Nephron progenitor cell (in vitro differentiated cells): ENCODE measurements at places on chromosomes 13 and 19.

GRCh38 chr13:108813587-108814170 lies 184.3 kb downstream of the MYO16 start:
- DNase-seq, result no peak

- no peak for DNase-seq
Measured at GRCh38 chr13:74064805-74065312, 69.3 kb downstream of the KLF12 start.

DNA sequence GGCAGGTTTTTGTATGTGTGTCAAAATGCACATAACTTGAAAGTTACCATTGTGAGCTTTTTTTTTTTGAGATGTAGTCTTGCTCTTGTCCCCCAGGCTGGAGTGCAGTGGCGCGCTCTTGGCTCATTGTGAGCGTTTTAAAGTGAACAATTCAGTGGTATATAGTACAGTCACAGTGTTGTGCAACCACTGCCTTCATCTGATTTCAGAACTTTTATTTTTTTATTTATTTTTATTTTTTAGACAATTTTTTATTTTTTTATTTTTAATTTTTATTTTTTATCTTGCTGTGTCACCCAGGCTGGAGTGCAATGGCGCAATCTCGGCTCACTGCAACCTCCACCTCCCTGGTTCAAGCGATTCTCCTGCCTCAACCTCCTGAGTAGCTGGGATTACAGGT lies 15.0 kb downstream of the SLC25A42 start:
- no peak for DNase-seq

DNA sequence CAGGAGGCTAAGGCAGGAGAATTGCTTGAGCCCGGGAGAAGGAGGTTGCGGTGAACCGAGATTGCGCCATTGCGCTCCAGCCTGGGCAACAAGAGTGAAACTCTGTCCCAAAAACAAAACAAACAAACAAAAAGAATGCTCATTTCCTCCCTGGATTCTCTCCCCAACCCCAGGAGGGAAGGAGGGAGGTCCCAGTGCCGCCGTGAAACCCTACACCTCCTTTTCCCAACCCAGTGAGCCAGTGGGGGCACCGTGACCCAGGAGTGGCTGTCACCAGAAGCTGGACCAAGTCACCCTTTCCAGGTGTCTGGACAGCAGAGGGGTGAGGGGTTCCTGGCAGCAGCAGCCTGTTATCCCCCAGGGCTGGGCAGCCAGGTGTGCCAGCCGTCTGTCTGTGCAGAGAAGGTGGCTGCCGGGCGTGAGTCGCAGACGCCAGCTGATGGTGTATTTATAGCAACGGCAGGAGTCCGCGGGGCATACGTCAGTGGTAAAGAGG lies 23.5 kb downstream of the NFIC start:
- peak; percentile 62 for DNase-seq

- DNase-seq, result peak; percentile 89
Measured at GRCh38 chr19:53868892-53869804, 1.5 kb downstream of the MYADM start.

GRCh38 chr19:18320865-18321733 lies 1.8 kb downstream of the LSM4 start:
- no peak for DNase-seq

DNA sequence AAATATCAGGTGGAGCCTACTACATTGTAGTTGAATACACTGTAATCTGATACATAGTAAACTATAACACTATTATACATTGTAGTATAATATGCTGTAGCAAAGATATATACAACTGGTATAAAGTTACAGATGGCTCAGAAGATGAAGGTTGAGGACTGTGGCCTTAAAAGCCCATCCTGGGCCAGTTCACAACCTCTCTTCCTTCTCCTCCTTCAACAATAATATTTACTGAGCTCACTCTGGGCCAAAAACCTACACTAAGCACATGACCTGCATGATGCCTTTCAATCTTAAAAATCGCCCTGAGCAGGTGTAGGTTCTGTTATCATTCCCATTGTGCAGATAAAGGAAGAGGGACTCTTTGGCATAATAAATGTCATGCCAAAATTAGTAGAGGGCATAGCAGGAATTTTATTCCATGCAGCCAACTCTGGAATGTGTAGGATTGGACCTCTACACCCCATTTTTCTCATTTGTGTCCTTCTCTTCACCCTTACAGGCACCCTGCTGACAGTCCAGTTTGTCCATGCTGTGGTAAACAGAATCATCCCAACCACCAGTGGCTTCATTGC lies 14.6 kb upstream of the SIN3B start:
- DNase-seq, result no peak

GRCh38 chr19:35216833-35217648 lies 11.5 kb downstream of the FAM187B start:
- no peak for DNase-seq

GRCh38 chr19:40549007-40549708 lies 27.5 kb upstream of the SHKBP1 start:
- DNase-seq, result peak; percentile 92

DNA sequence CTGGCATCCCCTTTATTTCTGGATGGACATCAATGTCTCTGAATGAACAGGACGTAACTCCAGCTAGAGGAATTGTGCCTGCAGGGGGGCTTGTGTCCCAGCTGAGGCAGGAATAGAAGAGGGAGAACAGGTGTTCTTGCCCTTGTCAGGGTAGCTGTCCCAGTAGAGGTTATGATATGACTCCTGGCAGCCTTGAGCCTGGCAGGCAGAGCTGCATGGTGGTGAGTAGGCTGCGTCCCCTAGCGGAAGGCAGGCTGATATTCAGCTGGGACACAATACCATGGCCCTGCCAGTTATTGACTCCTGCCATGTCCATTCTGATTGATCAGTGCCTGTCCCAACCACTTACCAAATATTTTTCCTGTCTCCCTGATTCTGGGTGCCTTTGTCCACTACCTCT lies 197.2 kb downstream of the RAP2A start:
- no peak for DNase-seq

GRCh38 chr19:5094768-5095567 lies 126.1 kb downstream of the KDM4B start:
- DNase-seq, result no peak

DNA sequence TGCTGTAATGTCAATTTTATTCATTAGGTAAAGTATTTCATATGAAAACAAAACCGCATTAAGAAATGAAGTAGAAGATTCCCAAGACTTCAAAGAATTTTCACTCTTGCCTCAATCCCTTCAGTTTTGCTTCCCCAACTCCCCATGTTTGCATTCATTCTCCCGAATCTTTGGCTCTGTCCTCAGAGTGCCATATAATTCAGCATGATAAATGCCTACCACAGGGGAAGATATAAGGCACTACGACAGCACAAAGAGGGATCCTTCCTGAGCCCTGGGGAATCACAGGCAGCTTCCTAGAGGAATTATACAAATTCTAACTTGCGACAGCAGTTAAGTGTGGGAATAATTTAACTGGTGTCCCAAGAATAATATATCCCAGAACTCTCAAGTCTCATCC lies 68.5 kb downstream of the TSC22D1 start:
- no peak for DNase-seq
